ENCODE measurements at places on chromosomes 1 and 21.

DNA sequence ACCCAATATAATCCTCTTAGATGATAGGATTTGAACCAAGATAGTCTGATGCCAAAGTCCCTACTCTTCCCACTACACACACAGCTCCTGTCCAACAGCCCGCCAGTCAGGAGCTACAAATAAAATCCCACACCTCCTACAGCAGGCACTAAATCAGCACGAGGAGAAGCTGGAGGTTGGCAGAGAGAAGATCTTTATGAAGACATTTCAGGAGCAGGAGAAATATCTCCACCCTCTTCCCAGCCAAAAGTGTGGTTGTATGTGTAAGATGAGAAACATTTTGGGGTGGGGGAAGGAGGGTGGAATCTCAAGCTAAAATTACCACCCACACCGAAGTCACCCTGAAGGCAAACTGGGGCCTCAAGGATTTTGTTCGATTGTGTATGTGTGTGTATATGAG lies 54.5 kb downstream of the PLXNA2 start:
- DNase-seq: no peak

- no peak for DNase-seq
Measured at GRCh38 chr1:211616231-211616964, 37.4 kb upstream of the SLC30A1 start.

DNA sequence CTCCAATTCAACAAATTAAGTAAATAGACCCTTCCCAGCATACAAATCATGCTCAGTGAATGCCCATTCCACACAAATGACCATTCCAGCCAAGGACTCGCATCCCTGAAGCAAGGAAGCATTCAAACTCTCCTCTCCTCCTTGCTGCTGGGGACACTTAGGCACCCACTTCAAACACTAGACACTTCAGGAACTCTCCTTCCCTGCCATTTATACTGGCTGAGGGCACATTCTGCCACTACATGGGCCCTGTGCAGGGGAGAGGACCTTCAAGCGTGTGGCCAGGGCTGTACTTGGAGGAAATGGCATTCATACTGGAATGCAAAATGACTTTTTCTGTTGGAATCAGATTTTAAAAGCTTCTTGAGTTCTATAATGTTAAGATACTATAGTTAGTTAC lies 22.3 kb downstream of the GJA5 start:
- DNase-seq: no peak

- DNase-seq: peak; percentile 19
Measured at GRCh38 chr1:150006881-150007421, 3.6 kb downstream of the OTUD7B start.

DNA sequence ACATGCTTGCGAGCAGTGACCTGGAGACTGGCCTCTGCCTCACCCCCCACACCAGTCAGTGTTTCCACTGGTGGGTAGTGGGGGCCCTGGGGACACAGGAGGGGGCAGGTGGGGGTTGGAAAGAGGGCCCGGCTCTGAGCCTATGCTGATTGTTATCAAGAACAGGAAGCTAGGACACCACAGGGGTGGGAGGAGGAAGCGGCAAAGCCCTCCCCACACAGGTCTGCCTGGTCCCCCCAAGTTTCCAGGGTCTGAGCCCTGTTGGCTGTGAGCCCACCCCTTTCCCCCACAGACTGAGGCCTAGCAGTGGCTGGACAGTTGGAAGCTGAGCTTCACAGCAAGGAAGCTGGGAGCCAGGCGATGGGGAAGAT lies 1.6 kb upstream of the PTPN7 start:
- no peak for DNase-seq

GRCh38 chr1:172408958-172409357 lies 11.5 kb upstream of the C1orf105 start:
- DNase-seq: no peak

- no peak for DNase-seq
Measured at GRCh38 chr1:22330760-22331119, 120.9 kb upstream of the ZBTB40 start.

GRCh38 chr1:147167365-147167764 lies 4.9 kb downstream of the PRKAB2 start:
- DNase-seq: peak; percentile 76

- no peak for DNase-seq
Measured at GRCh38 chr1:9494936-9495758, 44.1 kb upstream of the SLC25A33 start.

DNA sequence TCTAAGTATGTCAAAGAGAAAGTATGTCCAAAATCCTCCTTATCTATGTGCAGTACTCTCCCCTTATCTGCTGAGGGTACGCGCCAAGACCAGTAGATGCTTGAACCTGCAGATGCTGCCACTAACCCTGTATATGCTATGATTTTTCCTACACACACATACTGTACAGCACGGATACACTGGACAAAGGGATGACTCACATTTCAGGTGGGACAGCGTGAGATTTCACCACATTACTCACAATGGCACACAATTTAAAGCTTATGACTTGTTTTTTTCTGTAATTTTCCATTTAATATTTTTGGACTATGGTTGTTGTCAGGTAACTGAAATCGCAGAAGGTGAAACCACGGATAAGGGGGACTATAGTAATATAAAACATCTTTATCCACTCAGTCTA lies 4.1 kb downstream of the ORC1 start:
- no peak for DNase-seq

DNA sequence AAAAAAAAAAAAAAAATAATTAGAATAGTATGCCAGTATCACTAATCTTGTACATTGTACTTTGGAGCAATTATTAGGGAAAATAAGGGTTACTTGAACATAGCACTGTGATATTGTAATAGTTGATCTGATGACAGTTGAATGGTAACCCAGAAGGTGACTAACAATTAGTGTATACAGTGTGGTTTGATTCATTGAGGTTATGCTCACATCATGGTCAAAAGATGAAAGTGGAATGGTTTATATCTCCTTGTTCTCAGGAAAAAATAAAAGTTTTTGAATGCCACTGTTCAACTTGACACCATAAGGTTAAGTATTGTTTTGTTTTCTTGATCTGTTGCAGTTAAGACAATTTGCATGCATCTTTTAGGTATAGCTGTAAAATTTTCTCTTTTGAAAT lies 87.0 kb downstream of the GPR52 start:
- peak; percentile 7 for DNase-seq

GRCh38 chr1:27736252-27736651 lies 10.5 kb downstream of the FAM76A start:
- no peak for DNase-seq

GRCh38 chr1:186033847-186034271 lies 299.7 kb downstream of the HMCN1 start:
- DNase-seq: peak; percentile 18

GRCh38 chr21:32184485-32184884 lies 94.4 kb downstream of the MIS18A start:
- DNase-seq: no peak

- peak; percentile 6 for DNase-seq
Measured at GRCh38 chr1:203178083-203178482, 2.5 kb upstream of the MYBPH start.

DNA sequence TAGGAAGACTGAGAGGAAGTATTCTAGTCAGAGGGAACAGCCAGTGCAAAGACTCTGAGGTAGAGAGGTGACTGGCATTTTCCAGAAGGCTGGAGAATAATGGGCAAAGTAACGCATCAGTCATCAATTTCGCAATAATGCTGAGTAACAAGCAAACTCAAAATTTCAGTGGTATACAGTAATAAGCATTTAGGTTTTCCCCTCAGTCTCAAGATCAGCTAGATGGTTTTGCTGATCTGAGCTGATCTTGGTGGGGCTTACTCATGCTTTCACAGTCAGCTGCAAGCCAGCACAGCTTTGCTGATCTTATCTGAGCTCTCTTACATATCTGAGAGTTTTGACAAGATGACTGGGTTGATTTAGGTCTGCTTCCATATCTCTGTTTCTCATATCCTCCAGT lies 108.7 kb downstream of the TSEN15 start:
- peak; percentile 75 for DNase-seq

DNA sequence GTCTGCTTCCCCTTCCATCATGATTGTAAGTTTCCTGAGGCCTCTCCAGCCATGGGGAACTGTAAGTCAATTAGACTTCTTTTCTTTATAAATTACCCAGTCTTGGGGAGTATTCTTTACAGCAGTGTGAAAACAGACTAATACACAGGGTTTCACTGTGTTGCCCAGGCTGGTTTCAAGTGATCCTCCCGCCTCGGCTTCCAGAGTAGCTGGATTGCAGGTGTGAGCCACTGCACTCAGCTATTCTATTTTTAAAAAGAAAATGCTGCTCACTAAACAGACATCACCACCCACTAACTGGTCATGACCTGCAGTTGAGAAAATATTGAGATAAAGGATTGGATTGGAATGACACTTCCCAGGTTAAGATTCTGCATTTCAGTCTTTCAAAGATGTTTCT lies 20.8 kb upstream of the SLC2A7 start:
- DNase-seq: no peak

DNA sequence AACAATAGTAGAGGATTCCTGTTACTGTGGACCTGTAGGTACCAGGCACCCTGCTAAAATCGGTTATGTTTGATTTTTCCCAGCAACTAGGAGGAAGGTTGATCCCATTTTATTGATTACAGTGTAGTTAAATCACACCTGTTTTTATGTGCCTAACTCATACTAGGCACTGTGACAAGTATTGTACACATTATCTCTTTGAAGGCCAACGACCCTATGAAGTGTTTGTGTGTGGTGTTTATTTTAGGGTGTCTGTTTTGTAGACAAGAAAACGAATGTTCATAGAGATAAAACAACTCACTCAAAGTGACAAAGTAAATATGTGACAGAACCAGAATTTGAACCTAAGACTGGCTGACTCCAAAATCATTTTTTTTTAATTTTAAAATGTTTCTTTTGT lies 49.5 kb downstream of the FGGY start:
- DNase-seq: no peak

DNA sequence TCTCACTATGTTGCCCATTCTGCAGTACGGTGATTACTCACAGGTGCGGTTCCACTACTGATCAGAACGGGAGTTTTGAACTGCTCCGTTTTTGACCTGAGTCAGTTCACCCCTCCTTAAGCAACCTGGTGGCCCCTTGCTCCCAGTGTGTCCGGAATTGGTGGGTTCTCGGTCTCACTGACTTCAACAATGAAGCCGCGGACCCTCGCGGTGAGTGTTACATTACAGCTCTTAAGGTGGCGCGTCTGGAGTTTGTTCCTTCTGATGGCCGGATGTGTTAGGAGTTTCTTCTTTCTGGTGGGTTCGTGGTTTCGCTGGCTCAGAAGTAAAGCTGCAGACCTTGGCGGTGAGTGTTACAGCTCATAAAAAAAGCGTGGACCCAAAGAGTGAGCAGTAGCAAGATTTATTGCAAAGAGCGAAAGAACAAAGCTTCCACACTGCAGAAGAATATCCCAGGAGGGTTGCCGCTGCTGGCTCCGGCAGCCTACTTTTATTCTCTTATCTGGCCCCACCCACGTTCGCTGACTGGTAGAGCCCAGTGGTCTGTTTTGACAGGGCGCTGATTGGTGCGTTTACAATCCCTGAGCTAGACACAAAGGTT lies 17.6 kb upstream of the PARP1 start:
- no peak for DNase-seq

DNA sequence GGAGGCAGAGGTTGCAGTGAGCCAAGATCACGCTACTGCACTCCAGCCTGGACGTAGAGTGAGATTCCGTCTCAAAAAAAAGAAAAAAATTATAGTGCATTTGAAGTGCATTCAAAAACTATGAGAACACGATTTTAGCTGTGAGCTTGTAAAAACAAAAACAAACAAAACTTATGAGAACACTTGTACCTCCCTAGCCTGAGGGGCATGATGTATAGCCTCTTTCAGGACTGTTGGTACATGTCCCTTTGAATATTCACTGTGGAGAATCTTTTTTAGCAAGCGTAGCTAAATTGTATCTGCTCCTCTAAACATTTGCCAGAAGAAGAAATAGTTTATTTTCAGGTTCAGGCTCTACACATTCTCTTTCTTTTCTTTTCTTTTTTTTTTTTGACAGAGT lies 9.5 kb upstream of the DEGS1 start:
- DNase-seq: no peak

DNA sequence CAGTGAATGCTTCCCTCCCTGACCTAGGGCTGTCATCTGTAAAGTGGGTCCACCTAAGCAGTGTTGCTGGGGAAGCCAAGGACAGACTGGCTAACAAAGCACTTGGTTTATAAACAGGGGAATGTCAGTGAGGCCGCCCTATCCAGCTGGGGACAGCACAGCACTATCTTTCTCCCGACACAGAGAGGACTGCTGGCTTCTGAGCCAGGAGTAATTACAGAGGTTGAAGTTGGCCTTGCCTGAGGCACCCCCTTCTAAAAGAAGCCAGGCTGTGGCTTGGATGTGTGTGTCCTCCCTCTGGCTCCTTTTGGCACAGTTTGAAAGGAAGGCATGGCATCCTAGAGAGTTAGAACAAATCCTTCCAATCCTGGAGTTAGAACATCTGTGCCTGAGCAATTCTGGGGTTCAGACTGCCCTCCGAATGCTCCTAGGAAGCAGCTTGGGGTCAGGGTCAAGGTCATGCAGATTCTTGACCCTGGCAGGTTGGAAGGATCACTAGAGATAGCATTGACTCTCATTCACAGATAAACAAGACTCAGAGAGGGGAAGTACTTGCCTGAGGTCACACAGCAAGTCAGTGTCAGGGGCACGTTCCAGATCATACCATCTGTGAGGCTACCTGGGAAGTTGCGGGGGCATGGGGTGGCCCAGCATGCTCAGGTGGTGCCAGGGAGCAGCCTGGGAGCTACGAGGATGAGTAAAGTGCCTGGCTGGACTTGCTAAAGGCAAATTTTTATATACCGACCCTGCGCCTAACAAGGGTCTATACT lies 1.3 kb upstream of the LDLRAP1 start:
- DNase-seq: no peak

- no peak for DNase-seq
Measured at GRCh38 chr1:244854166-244854565, 10.2 kb downstream of the HNRNPU start.

GRCh38 chr1:114026797-114027196 lies 47.5 kb downstream of the OLFML3 start:
- DNase-seq: peak; percentile 37

DNA sequence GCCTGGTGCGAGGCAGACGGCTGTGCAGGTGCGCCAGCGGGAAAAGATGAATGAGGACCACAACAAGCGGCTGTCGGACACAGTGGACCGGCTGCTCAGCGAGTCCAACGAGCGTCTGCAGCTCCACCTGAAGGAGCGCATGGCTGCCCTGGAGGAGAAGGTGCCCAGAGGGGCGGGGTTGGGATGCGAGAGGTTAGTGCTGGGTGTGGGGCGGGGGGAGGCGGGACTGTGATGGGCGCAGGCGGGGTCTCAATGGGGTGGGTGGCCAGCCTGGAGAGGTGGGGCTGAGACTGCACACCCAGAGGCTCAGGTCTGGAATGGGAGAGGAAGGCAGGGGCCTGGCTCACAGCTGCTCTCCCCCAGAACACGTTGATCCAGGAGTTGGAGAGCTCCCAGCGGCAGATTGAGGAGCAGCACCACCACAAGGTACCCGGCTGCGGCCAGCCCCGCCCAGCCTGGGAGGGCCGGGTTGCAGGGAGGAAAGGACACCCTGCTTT lies 22.3 kb downstream of the PPFIA4 start:
- DNase-seq: no peak

- DNase-seq: no peak
Measured at GRCh38 chr1:78088015-78088414, 42.2 kb downstream of the GIPC2 start.

GRCh38 chr21:16569679-16570078 lies 839.9 kb downstream of the USP25 start:
- peak; percentile 38 for DNase-seq

GRCh38 chr1:165942927-165943597 lies 115.6 kb downstream of the UCK2 start:
- no peak for DNase-seq

GRCh38 chr1:172135978-172136610 lies 284.4 kb upstream of the C1orf105 start:
- DNase-seq: peak; percentile 40

Data from brain microvascular endothelial cell (primary cell).